ELF-1 (cell line): ENCODE measurements at places on chromosomes 13 and 19.
A peak's percentile ranks its signal among the peaks of the same experiment; 100 is the strongest.

DNA sequence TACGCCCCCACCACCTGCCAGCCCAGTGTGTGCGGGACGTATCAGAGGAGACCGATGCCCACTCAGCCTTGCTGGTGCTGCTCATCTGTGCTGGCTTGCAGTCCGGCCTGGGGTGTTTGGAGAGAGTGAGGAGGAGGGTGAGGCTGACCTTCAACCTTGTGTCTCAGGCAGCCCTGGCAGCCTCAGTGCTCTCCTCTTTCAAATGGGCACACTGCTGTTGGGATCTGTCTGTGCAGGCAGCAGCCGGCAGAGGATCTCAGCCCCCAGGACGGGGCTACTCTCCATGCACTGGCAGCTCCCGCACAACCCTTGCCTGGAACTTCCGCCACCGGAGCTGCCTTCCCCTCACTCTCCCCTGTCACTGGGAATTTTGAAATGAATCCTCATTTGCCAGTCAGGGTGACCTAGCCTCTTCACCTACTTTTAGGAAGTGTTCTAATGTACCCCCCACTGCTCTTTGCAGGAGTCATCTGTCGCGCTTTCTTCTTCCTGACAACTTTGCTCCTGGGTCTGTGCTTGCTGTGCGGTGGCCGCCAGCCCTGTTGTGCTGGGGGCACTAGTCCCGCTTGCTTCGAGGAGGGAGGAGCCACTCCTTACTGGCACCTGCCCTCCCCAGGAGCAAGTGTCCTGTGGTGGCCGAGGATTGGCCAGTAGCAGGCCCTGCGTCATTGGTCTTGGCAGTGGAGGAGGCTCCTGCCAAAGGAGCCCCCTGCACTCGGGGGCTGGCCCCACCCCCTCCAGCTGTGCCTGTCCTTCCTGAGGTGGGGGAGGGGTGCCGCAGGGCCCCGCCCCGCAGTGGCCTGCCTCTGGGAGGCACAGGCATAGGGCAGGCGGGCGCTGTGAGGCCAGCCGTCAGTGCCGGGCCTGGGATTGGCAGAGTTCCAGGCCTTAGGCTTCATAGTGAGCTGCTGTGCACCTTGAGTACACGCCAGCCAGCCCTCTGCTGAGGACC lies 53.4 kb downstream of the TSSK6 start:
- DNase-seq, result peak; percentile 97

DNA sequence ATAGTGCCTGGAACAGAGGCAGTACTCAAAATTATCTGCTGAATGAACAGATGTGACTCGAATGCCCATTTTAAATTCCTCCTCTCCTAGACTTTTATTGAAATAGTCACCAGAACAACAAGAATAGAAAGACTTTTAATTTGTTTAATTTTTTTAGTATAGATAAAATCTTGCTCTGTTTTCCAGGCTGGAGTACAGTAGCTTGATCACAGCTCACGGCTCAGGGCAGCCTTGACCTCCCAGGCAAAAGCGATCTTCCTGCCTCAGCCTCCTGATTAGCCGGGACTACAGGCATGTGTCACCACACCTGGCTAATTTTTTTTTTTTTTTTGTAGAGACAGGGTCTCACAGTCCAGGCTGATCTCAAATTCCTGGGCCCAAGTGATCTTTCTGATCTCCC lies 120.9 kb upstream of the FREM2 start:
- no peak for DNase-seq

GRCh38 chr13:91348906-91349435 lies 1.5 kb downstream of the MIR17HG start:
- DNase-seq, result peak; percentile 93

- DNase-seq, result no peak
Observed at GRCh38 chr13:104678161-104678560, 1611.9 kb upstream of the SLC10A2 start.

DNA sequence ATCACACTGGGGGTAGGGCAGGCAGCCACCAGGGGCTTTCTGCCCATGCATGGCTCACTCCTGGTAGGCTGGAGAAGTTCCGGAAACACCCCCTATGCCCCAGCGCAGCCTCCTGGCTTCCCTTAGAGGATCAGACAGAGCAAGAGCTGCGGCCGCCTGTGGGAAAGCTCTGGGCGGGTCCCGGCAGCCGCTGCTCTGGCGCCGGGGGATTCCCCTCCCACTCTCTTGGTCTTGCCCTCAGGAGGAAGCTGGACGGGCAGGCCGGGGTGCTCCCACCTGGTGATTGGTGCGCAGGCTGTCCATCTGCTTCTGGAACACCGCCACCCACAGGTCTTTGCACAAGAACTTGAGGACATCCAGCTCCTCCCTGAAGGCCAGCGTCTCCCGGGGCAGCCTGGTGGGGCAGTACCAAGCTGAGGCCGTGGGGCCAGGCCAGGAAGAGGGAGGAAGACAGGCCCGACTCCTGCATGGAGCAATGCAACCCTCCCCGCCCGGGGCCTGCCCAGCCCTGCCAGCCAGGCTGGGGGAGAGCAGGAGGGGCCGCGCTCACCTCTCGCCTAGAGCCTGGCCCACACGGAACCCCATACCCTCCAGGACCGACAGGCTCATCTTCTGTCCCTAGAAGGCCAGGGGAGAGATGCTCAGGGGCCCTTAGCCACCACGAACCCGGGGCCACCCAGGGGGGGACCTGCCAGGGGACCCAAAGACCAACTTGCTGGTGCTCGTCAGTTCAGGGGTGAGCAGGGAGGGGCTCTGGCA lies 4.0 kb upstream of the NKPD1 start:
- DNase-seq, result peak; percentile 93

DNA sequence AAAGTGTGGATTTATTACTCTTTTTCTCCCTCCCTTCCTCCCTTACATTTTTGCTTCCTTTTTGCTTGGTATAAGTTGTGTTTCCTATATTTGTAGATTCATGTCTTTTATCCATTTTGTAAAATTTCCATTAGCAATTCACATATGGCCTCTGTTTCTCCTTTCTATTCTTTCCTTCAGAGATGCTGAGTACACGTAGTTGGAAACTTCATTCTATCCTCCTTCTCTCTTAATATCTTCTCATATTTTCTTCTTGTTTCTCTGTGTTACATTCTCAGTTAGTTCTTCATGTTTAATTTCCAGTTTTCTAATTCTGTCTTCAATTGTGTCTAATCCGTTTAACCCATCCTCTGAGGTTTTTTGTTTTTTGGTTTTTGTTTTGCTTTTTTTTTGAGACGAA lies 188.9 kb downstream of the ZIC5 start:
- DNase-seq, result no peak

DNA sequence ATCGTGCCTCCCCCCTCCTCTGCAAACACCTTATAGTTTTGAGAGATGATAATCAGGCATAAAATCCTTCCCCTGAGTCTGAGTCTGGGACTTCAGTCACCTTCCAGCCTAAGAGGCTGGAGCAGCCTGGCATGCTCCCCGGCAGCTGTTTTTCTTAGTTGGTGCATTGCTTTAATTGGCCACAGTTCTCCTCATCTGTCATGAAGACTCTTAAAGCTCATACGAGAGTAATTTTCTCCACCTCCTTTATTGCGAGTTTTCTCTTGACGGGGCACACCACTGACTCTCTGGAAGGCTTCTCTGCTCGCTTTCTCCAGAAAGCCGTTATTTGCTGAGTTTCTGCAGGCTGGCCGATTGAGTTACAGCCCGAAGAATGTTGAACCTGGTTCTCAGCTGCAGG lies 310.5 kb downstream of the ATP8A2 start:
- no peak for DNase-seq

GRCh38 chr19:54430306-54431254 lies 15.3 kb downstream of the TTYH1 start:
- DNase-seq, result peak; percentile 80

DNA sequence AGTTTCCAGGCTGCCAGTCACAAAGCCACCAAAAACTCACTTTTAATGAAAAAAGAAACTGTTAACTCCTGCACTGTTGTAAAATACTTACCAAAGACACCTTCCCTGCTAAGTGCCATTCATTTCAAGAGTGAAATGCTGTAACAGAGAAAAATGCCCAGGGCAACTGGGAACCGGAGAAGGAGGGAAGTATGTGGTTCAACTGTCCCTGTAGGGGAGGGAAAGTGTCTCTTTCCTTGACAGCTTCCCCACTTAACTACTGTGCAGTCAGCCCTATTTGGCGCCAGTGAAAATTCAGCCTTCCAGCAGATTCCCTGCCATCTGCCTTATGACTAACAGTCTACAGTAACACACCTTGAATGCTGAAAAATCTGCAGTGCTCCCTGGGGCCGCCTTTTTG lies 789.0 kb downstream of the DIAPH3 start:
- peak; percentile 87 for DNase-seq

- no peak for DNase-seq
Observed at GRCh38 chr19:3506384-3507340, 551 bp downstream of the FZR1 start.

- DNase-seq, result no peak
Observed at GRCh38 chr13:74132152-74132775, 1.9 kb downstream of the KLF12 start.

DNA sequence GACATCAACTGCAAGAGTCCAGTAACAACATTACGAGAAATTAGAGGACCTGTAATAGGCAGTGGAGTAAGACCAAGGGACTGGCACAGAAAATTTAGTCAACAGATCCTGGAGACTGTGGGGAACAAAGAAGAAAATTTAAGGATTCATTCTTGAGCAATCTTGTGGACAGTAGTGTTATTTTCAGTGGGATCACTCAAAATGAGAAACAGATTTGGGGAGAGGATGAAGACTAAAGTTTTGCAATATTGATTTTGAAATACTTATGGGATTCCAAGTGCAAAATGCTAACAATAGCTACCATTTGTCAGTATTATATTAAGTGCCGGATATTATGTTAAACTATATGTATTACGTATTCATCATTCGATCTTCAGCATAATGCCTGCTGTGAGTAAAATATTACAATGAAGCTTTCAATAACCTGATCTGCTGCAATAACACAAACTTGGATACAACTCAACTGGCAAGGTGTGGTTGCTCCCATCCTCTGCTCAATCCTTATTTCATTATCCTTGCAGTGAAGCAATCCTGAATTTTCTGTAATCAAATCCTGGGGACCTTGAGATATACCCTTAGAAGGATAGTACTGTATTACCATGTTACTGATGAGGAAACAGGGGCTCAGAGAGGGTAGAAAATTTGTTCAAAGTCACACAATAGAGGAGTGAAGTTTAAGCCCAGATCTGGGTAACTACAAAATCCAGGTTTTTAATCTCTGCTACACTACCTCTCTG lies 84.2 kb downstream of the SACS start:
- no peak for DNase-seq

- no peak for DNase-seq
Observed at GRCh38 chr13:76725211-76725610, 161.0 kb downstream of the KCTD12 start.

- peak; percentile 93 for DNase-seq
Observed at GRCh38 chr19:1259206-1259875, 9.8 kb upstream of the CIRBP start.

- DNase-seq, result no peak
Observed at GRCh38 chr13:29993196-29993595, 142.8 kb upstream of the UBL3 start.

GRCh38 chr19:51258165-51259160 lies 7.6 kb downstream of the SIGLECL1 start:
- DNase-seq, result peak; percentile 55

DNA sequence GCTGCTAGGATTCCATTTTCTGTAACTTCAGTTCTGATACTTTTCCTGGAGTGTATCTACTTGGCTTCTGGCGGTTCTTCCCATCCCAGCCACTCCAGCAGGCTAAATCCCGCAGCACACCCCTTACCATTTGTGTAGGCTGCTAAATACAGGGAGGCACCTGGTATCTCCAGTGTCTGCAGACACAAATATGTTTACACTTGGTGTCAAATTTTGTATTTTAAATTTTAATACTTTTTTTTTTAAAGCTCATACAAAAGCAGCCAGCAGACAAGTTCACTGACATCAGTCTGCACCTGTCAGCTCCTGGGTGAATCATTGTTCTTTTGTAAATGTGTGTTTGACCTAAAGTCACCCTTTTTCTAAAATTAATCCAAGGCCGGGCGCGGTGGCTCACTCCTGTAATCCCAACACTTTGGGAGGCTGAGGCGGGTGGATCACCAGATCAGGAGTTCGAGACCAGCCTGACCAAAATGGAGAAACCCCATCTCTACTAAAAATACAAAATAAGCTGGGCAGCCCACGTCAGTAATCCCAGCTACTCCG lies 3.4 kb upstream of the ZSCAN4 start:
- no peak for DNase-seq

- DNase-seq, result no peak
Observed at GRCh38 chr13:112746044-112746443, 56.2 kb downstream of the ATP11A start.

DNA sequence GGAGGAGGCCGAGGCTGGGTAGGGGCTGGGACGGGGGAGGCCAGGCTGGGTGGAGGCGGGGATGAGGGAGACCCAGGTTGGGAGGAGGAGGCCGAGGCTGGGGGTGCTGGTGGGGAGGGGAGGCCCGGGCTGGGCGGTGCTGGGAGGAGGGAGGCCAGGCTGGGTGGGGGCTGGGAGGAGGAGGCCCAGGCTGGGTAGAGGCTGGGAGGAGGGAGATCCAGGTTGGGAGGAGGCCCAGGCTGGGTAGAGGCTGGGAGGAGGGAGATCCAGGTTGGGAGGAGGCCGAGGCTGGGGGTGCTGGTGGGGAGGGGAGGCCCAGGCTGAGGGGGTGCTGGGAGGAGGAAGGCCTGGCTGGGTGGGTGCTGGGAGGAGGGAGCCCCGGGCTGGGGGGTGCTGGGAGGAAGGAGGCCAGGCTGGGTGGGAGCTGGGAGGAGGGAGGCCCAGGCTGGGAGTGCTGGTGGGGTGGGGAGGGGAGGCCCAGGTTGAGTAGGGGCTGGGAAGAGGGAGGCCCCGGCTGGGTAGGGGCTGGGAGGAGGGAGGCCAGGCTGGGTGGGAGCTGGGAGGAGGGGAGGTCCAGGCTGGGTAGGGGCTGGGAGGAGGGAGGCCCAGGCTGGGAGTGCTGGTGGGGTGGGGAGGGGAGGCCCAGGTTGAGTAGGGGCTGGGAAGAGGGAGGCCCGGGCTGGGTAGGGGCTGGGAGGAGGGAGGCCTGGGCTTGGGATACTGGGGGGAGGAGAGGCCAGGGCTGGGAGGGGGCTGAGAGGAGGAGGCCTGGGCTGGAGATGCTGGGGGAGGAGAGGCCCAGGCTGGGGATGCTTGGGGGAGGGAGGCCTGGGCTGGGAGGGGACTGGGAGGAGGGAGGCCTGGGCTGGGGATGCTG lies 10.7 kb downstream of the TPGS1 start:
- no peak for DNase-seq

DNA sequence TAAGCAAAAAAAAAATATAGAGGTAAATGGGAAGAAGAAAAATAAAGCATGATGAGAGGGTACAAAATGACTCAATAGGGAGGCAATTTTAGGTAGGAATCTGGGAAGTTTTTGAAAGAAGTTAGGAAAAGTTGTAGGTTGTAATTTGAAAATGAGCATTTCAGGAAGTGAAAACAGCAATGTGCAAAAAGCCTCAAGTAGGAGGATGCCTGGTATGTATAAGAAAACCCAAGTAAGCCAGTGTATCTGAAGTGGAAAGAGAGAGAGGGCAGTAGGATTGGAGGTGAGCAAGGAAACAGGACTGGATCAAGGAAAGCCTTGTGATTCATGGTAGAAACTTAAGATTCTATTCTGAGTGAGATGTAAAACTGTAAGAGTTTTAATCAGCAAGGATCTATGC lies 121.6 kb upstream of the SPRY2 start:
- DNase-seq, result no peak

DNA sequence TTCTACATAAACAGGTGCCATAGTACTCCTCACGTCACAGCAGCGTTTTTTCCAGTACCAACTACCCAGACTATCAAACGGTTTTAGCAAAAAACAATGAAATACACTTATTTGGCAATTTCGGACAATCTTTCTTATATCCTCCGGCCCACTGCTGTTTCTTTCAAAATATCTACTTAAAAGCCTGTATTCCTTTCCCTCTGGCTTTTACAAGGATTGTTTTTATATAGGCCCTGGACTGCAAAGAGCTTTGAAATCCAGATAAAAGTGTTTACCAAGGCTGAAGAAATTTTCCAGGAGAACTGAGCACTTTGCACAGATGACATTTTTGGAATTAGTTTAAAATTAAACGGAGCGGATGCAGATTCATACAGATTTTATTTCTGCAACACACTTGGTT lies 255.9 kb upstream of the STARD13 start:
- no peak for DNase-seq
